COLO829 (cell line): ENCODE measurements at places on chromosomes 7 and 10.

- DNase-seq: no peak
Observed at GRCh38 chr10:6609625-6610024, 29.5 kb upstream of the PRKCQ start.

GRCh38 chr7:83769407-83769806 is 120.5 kb upstream of the SEMA3E start:
- no peak for DNase-seq

GRCh38 chr7:70569335-70569819 is 562.6 kb upstream of the GALNT17 start:
- no peak for DNase-seq

- DNase-seq: peak; percentile 52
Observed at GRCh38 chr10:69866688-69867461, 65.2 kb downstream of the COL13A1 start.

- DNase-seq: no peak
Observed at GRCh38 chr10:118667732-118668131, 72.3 kb upstream of the PRLHR start.

DNA sequence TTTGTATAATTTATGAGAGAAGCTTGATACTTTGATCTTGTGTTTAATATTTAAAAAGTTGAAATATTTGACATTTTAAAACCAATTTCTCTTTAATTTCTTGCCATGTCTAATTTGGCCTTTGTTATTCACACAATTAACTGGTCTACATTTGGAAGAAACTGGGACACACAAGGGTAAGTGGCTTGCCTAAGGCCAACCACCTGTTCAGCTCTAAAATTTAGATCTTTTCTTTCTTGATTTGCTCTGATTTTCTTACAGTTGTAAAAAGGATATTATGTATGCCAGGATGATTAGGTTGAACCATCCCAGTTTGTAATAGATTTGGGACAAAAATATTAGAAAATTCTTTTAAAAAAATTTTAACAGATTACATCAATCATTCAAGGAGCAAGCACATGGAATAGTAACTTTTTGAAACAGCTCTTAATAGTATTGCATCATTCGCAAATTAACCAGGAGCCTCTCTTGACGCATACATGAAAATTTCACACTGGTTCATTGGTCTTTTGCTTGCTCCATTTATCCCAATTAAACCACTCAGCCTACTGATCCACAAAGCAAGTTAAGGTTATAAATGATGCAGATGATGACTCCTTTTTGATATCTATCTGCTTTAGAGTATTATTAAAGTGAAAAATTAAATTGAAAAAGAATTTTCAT is 222.4 kb upstream of the SLC26A5 start:
- no peak for DNase-seq

DNA sequence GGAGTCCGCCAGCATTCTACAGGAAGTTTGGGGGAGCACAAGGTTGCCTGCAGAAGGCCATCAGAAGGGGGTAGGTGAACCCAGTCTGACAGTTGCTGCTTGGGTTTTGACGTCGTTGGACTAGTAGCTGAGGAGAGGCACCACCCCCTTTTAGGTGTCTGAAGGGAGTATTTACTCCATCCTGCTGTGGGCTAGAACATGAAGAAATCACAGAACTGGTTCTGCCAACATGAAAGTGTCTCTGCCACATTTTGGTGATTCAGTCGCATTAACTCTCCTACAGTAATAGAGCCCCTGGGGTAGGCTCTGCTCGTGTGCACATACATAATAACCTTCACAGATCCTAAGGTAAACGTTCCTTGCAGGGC is 834 bp upstream of the TRIL start:
- no peak for DNase-seq

GRCh38 chr7:14275356-14275755 is 285.9 kb upstream of the ETV1 start:
- peak; percentile 38 for DNase-seq

DNA sequence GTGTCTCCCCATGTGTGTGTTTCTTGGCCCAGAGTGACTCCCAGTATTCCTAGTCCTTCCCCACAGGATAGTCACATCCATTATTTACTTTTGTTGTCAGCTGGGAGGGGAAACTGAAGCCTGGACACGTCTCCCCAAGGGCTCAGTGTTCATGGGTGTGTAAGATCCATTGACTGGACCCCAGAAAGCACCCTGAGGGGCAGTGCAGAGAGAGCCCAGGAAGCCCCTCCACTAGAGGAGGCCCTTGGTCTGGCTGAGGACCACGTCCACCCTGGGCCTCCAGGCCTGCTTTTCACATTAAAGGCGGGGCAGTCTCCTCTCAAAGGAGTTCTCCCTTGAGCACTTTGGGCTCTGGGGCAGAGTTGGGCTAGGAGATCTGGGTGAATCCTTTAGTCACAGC is 21.3 kb downstream of the ZNF783 start:
- no peak for DNase-seq

GRCh38 chr10:59825932-59826331 is 72.7 kb upstream of the MRLN start:
- DNase-seq: no peak

GRCh38 chr7:28815928-28816373 is 142.2 kb downstream of the TRIL start:
- DNase-seq: no peak

DNA sequence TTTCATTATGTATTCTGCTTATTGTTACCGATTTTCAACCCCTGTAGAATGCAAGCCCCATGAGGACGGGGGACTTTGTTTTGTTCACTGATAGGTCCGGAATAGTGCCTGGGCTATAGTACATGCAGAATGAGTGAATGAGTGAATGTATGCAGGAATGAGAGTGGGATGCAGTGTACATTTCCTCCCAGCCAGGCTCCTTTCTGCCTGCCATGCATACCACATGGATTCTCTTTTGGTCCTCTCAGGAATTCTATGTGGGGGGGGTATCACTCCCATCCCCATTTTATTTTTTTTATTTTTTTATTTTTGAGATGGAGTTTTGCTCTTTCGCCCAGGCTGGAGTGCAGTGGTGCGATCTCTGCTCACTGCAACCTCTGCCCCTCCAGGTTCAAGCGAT is 16.7 kb downstream of the TRIM56 start:
- no peak for DNase-seq

DNA sequence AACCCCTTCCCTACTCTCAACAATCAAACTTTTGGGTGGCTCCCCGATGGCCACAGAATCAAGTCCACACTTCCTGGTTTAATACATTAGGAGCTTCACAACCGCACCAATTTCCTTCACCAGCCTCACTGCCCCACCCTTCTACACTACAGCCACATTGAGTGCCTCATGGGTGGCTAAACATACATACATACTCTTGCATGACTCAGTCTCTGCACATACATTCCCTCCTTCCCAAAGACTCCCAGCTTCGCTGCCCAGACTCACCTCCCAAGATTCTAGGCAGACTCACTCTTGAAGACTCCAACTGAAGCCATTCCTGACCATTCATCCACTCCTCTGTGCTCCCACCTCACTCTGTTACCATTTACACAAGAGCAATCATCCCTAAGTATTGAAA is 15.9 kb downstream of the VPS41 start:
- DNase-seq: no peak

GRCh38 chr7:139181404-139181803 is 49.6 kb upstream of the UBN2 start:
- no peak for DNase-seq

- no peak for DNase-seq
Observed at GRCh38 chr7:4768597-4769569, 6.5 kb upstream of the AP5Z1 start.

DNA sequence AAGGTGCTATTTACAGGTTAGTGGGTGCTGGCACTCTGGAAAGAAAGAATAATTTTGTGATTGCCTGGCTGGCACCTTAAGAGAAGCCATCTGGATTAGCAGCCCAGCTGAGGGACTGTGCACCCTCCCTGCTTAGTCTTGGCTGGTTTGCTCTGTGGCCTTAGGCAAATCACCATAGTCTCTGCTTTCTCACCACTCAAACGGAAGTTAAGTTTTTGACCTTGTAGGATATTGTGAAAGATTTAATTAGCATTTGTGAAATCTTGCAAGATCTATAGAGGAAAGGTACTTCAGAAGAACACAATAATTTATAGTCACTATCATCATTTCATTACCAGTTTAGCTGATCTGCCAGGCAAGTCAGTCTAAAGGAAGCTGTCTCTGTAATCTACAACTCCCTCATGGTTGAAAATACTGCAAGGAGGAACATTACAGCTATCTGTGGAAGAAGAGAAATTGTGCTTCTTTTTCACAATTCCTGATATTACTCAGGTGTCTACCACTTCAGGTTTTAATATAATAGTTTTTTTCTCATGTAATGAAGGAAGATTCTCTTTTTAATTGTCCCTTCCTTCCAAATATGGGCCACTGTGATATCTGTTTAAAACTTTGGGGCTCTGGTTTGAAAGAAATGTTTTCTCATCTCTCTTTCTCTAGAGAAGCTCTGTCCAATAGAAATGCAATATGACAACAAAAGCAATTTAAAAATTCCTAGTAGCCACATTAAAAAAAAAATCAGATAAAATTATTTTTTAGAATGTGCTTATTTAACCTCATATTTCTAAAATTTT is 219.6 kb downstream of the PTEN start:
- no peak for DNase-seq

GRCh38 chr10:60896810-60897209 is 47.2 kb downstream of the RHOBTB1 start:
- no peak for DNase-seq

DNA sequence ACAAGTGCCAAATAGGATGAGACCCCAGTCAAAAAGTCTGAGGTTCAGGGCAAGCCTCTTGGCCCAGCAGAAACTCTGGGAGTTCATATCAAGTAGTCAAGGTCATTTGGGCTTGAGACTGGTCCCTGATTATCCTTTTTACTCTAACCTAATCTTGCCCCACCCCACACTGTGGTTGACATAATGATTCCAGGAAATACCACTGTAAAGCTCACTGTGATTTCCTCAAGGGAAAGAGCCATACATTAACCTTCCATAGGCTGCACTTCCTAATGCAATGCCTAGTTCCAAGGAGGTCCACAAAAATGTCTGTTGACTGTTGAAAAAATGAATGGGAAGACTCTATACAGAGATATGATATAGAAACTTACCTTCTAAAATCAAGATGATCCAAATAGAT is 52.9 kb upstream of the CHCHD3 start:
- no peak for DNase-seq

DNA sequence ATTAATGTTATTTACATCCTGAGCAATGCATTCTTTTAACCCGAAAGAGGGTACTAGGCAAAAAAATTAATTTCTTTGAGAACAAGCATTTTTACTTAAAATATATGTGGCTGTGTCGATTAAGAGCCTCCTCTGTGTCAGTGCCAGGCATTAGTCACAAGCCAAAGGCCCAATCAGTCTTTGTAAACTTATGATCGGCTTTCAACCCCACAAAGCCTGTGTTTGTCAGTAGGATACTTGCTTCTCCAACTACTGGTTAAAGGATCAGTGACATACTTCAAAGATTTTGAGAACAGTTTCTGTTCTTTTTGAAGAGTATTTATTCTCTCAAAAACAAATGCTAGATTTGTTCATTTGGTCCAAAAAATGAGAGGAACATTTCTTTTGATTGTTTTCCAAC is 159.3 kb downstream of the NRCAM start:
- DNase-seq: peak; percentile 89

DNA sequence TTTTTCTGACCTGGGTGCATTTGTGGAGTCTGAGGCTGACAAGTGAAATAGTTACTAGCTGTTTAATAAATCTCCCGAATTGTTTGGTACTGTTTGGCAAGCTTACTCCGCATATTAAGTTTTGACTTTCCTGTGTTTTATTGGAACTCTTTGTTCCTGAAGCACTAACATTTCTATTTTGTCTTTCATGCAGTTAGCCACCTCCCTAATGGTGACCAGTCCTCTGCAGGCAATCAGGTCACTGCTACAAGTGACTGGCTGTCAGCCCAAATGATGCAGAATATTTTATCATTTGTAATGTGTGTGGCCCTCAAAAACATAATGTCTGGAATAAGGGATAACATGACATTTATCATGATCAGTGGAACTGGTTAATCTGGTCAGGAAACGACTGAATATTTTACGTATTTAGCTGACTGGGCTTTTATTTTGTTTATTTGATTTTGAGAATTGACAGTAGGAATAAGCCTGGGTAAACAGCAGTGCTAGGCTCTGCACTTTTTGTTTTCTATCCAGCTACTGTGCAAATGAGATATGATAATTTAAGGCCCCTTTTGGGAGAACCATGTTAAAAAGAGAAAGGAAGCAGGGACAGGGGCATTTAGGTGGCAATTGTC is 82.9 kb downstream of the ST7 start:
- no peak for DNase-seq

- DNase-seq: no peak
Observed at GRCh38 chr10:126504761-126505112, 116.5 kb upstream of the ADAM12 start.

DNA sequence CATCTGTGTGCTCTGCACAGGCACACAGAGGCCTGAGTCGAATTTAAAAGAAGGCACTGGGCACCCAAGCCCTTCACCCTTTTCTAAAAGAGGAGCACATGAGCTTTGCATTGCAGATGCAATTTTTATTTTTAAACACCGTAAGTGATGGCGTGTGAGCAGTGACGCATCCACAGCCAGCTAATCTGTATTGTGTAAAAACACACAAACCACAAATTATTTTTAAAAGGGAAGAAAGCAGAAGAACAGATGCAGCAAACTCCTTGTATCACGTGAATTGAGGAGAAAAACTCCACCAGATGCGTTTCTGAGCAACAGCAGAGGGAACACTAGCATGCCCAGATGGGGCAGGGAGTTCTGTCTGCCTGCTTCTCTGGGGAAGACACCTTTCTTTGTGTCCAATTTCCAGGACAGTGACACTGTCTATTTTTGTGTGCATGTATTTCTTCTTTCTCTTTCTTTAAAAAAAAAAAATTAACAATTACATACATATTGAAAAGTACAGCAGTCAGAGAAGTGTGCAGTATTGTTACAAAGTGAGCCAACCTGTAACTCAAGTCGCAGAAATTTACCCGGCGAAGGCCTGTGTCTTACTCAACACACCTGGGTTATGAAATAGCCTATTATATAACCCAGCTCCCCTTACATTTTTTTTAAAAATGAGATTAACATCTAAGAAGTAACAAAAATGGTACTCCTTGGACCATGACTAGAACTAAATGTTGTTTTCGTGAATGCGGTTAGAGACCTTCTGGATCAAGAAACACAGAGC is 39.2 kb downstream of the EEPD1 start:
- DNase-seq: no peak

DNA sequence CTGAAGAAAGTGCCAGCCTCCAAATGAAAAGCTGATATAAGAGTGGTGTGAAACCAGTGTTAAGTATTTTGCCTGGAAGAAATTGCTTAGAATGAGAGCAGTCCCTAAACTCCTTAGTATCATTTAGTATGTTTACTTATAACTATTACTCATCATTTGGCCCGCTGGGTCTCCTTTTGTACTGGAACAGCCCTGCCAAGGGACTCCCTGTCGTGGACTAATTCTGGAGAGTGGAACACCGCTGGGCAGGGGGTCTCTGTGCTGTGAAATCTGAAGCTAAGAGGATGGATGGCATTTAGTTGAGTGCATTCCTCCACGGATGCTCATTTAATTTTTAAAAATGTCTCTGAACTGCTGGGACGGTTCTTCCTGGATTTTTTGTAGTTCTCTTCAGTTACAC is 889.9 kb upstream of the C7orf33 start:
- DNase-seq: no peak

GRCh38 chr7:36966636-36967035 is 242.3 kb upstream of the AOAH start:
- no peak for DNase-seq

GRCh38 chr7:19747740-19748339 is 25.6 kb downstream of the TMEM196 start:
- peak; percentile 48 for DNase-seq

- no peak for DNase-seq
Observed at GRCh38 chr10:119517235-119518141, 25.0 kb downstream of the RGS10 start.
